ENCODE measurements at places on chromosomes 1 and 21.
A peak's percentile ranks its signal among the peaks of the same experiment; 100 is the strongest.

- no peak for DNase-seq
These were observed 366.2 kb downstream of the USH2A start for GRCh38 chr1:216057063-216057462.

DNA sequence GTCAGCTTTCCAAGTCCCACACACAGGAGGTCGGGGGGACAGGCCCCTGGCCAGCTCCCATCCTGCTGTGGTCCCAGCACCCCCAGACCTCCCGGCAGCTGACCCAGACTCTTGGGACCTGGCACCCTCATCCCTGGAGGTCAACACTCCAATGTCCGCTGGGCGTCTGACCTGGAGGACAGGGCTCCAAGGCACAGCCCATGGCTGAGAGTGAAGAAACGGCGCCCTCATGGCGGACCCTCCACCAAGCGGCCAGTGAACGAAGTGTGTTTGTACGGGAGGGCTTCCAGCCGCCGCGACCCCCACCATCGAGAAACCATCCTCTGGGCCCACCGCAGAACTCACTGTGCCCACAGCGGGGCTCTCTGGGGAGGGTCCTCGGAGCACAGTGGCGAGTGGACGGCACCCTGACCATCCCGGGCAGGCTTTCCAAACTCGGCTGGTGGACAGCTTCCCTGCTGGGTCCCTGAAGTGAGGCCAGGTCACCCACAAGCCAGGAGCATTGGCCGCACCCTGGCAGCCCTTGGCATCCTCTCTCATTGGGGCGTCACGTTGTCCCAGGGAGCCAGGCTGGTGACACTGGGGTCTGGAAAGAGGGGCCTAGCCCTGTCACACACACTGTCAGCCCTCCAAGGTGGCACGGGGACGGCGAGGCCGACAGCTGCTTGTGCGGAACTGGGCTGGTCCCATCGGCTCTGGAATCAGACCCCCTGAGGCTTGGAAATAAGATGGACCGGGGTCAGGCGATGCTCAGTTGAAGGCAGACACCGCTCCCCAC is 47.8 kb upstream of the COL6A2 start:
- no peak for DNase-seq

DNA sequence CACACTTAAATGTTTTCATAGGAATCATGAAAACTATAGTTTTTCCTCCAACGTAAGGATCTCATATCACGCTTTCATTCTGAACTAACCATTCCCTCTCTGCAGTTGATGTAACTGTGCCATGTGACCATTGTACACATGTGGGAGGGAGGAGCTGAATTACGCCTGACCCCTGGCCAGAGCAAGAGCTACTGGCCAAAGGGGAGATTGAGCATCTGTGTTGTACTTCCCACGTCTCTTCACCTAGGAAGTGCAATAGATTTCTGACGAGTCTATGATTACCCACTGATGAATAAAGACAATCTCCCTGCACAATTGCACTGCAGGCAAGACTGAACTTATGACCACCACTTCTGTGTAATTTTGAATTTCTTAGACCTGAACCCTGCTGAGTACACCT is 24.0 kb downstream of the PTPRC start:
- DNase-seq = no peak

DNA sequence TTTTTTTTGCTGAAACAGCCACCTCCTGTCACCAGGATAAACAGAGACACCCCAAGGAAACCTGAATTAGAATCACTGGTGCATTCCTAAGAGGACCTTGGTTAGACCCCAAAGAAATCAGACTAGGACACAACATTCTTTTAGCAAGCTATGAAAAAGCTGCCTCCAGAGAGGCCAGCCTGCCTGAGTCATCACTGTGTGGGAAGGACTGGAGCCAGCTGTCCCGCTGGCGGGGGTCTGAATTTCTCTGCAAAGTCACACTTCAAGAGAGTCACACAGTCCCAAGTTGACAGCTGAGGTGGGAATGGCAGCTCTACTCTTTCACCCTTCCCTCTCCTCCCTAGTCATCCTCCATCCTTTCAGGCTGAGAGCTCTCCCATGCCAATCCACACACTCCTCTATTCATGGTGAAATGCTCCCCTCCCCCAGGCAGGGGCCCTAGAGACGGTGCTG is 405.0 kb upstream of the POU3F1 start:
- DNase-seq = no peak

DNA sequence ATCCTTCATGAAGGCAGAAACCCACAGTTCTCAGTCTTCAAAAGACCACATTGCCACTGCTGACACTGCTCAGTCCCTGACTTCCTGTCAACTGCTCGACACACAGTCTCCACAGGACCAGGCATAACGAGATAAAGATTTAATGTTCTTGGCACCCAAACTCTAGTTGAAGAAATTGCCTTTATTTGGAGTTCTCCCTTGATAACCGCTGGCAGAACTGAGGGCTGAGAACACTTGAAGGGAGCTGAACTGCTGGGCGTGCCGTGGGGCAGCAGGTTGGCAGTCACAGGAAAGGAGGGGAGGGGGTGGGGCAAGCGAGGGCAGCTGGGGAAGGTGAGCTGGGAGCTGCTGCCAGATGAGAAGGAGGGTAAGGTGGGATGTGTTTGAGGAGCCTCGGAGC is 15.9 kb downstream of the HENMT1 start:
- no peak for DNase-seq

- DNase-seq = no peak
These were observed 22.1 kb downstream of the UMODL1 start for GRCh38 chr21:42093186-42093585.

DNA sequence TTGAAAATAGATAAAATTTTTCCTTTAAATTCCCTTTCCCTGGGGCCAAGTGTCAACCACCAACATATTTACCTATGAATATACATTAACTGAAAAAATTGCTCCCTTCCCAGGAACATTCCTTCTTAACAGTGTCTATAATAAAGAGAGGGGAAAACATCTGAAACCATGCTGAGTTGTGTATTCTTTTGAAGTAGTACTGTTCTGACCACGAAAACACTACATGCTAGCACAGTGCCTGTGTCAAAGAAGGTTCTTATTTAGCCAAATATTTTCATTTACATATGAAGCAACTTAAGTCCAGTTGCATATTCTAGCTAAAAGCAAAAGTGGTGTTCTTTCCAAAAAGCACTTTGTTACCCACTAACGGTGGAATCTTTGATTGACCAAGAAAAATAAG is 311.2 kb downstream of the VAV3 start:
- no peak for DNase-seq

DNA sequence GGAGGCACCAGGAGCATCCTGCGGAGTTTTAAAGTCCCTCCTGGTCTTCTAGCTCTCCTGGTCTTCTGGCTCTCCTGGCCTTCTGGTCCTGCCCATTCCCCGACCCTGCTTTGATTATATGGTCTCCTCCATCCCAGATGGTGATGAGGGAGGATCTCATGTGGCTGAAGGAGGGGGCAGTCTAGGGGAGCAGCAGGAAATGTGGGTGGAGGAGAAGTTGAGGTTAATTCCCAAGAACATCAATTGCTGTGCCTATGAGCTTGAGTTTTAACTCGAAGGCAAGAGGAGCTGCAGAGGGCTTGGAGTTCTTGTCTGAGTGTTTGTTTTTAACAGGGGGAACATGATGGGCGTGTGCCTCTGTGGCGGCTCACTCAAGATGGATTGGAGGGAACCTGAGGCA is 408.8 kb downstream of the MATN1 start:
- no peak for DNase-seq

DNA sequence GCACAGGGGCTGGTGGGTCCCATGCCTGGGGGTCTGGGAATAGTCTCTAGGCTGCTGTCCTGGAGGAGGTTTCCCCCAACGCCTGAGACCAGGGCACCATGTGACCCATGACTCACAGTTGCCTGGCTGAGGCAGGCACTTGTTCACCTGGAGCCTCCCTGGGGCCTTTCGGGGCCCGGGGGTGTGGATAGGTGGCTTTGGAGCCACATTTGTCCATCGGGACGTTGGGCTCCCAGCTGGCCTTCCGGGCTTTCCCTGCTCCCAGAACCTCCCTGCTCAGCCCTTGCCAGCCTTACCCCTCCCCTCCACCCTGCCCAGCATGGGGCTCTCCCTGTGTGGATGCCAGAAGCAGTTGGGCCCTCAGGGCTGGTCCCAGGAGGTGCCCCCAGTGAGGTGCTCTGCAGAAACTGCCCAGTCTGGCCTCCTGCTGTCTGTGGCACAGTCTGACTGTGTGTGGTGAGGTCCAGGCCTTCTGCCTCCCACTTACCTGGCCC is 14.2 kb downstream of the COL6A1 start:
- no peak for DNase-seq

- DNase-seq = peak; percentile 74
These were observed 18.5 kb downstream of the CAMK1G start for GRCh38 chr1:209601809-209602657.

DNA sequence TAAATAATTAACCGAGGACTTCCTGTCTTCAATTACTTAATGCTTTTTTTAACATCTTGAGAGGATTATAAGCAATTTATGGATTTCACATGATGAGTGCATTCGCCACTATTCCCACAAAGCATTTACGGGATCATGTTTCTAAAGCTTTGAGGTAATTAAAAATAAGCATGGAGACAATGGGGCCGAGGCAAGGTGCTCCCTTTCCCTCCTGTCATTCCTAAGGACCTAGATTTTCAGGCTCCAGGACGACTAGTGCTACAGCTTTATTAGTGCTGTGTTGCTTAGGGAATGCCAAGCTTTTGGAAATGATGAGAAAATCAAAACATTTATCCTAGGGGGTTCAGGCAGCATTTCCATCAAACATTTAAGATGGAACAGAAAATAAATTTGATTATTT is 209.2 kb downstream of the KCTD3 start:
- no peak for DNase-seq

DNA sequence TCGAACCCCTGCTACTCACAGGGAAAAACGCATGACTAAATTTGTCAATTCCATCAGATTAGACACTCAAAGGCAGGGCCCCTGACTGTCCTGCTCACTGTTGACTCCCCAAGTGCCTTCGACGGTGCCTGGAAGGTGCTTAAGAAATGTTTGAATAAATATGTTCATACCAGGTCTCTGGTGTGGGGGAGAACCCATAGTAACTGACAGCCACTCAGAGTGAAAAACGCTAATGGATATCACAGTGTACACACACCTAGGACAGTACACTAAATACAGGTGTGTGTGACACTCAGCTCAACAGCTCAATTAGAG is 39.7 kb upstream of the WASF2 start:
- no peak for DNase-seq

DNA sequence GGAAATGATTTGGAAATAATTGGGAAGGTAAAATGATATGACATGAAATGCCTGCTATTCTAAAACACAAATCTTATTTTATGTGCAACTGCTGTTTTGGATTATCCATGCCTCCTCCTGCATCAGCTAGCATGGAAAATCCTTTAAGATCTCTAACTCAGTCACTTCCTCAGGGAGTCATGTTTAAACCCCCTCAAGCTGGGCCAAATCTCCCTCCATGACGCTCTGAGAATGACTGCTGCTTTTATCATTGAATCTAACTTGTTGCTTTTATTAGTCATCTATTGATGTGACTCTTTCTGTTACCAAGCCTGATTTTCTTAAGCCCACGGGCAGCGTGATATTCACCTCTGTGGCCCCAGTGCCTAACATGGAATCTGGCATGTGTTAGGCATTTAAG is 324.8 kb downstream of the DISC1 start:
- DNase-seq = peak; percentile 69

GRCh38 chr1:205939690-205940330 is 3.4 kb downstream of the SLC26A9 start:
- no peak for DNase-seq

GRCh38 chr1:99180915-99181314 is 83.4 kb upstream of the PLPPR4 start:
- DNase-seq = no peak

GRCh38 chr1:16109571-16109970 is 36.1 kb upstream of the FAM131C start:
- no peak for DNase-seq

- no peak for DNase-seq
These were observed 53.0 kb downstream of the NFASC start for GRCh38 chr1:204923626-204924012.

DNA sequence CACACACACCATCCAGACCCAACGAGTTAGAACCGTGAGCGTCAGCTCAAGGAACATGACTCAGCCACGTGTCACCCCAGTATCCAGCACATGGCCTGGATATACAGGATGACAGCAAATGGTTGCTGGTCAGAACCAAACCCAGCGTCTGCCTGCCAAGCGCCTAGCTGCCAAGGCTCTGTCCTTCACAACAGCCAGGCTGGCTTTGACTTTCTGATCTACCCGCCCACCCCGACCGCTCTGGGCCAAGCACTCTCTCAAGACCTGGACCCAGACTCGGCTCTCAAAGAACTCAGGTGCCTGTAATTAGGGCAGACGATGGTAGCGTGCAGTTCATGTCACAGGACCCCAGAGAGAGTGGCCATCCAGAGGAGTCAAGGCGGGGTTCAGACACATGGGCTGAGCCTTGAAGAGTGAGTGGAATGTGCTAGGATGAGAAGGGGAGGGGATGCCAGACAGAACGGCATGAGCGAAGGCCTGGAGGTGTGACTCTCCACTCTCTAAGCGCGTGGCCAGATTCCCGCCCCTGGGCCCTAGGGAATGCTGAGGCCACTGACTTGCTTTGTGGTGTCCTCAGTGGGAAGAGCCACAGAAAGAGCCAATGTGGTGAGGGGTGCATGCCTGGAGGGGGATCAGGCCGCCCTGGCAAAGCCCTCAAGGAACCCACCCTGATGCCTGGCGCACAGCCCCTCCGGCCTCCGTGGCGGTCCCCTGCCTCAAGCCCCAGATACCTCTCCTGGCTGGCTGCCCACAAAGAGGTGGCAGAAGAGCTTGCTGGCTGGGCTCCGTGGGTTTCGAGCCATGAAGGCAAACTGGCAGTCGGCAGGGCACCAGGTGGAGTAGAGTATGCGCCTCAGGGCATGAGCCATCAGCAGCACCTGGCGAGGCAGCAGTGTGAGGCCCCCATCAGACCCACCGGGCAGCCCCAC is 7.0 kb downstream of the SH2D5 start:
- DNase-seq = peak; percentile 79

DNA sequence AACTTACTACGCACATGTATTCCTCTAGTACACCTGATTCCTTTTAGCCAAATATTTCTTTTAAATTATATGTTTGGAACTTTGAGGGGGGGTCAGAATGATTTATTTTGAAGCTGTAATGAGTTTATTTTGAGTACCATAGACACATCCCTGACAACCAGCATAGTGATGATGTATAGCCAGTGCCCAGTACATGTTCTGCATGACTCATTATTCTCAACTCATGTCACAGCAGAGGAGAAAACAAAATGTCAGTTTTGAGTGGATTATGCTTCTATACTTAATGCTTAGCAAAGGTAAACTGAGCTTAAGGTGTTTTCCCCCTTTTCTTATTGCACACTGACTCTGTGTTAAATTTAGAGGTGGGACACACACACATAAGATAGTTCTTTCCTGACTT is 22.4 kb upstream of the LEPR start:
- no peak for DNase-seq

DNA sequence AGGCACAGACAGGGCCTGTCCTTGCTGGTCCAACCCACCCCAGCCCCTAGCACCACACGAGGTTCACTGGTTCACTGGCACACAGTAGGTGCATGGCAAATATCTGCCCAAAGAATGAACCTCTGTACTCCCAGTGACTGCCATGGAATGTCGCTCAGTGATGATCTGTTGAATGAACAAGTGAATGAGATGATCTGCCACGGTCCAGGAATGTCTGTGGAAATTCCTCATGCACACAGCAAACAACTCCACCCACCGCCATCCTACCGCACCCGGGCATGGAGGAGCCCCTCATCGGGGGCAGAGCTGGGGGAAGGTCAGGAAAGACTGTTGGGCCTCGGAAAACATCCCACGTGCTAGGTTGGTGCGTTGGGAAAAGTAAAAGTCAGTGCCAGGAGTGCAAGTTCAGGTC is 1.7 kb downstream of the HSPG2 start:
- DNase-seq = no peak

GRCh38 chr1:228743405-228743804 is 8.1 kb downstream of the RHOU start:
- no peak for DNase-seq

GRCh38 chr1:244369256-244370057 is 82.3 kb downstream of the ADSS2 start:
- DNase-seq = no peak
